Stimulated activated CD4-positive, alpha-beta T cell treated with anti-CD3 and anti-CD28 coated beads, Interleukin-4, amount 100 ng/mL, for 24 hours (primary cell): ENCODE measurements at places on chromosomes 1 and 21.
A peak's percentile ranks its signal among the peaks of the same experiment; 100 is the strongest.

GRCh38 chr1:12435639-12436344, 182.2 kb downstream of the DHRS3 start:
- DNase-seq = peak; percentile 68

- no peak for DNase-seq
These were observed 54.4 kb upstream of the WNT2B start for GRCh38 chr1:112454316-112454715.

- DNase-seq = no peak
These were observed 59.0 kb upstream of the IFFO2 start for GRCh38 chr1:19015476-19015875.

GRCh38 chr1:232986527-232986922, 36.1 kb downstream of the NTPCR start:
- DNase-seq = no peak

DNA sequence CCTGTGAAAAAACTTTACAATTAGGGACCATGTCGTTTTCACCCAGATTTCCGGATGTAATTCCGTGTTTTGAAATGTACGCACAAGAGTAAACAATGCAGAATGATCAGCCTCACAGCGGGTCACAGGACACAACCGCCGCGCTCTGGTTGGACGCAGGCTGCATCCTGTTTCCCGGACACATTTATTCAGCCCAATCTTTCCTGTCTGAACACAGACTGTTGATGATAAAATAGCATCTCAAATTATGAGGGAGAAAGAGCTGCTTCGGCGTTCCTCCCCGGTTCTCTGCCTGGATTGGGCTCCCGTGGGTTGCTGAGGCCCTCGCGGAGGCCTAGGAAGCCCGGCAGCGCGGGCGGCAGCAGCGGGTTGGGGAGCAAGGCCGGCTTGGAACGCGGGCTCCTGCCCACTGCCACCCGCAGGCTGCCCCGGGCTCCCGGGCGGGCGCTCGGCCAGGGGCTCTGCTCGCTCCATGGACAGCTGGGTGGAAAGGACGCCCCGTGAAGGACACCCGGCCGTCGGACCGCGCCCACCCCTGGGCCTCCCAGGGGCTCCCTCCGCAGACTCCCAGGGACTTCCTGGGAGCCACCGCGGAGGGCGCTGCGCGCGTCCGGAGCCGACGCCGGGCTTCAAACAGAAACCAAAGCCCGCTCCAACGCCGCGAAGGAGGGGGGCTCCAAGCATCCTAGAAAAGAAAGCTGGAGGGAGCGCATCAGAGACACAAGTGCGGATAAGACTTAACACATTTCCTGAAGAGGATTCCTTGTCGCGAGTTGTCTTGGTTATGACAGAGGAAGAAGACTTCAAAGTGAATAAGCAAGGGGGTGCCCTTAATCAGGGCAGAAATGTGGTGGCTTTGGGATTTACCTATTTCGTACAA, 122.3 kb downstream of the ESRRG start:
- no peak for DNase-seq

DNA sequence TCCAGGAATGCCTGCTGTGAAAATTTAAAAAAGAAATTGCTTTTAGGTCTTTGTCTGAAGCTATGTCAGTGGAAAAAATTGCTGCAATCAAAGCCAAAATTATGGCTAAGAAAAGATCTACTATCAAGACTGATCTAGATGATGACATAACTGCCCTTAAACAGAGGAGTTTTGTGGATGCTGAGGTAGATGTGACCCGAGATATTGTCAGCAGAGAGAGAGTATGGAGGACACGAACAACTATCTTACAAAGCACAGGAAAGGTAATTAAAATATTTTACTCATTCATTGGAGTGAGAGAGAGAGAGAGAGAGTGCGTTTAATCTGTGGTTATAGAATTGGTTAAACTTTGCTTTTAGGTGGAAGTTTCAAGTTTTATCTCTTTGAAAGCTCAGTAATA, 20.0 kb downstream of the CDC73 start:
- no peak for DNase-seq

DNA sequence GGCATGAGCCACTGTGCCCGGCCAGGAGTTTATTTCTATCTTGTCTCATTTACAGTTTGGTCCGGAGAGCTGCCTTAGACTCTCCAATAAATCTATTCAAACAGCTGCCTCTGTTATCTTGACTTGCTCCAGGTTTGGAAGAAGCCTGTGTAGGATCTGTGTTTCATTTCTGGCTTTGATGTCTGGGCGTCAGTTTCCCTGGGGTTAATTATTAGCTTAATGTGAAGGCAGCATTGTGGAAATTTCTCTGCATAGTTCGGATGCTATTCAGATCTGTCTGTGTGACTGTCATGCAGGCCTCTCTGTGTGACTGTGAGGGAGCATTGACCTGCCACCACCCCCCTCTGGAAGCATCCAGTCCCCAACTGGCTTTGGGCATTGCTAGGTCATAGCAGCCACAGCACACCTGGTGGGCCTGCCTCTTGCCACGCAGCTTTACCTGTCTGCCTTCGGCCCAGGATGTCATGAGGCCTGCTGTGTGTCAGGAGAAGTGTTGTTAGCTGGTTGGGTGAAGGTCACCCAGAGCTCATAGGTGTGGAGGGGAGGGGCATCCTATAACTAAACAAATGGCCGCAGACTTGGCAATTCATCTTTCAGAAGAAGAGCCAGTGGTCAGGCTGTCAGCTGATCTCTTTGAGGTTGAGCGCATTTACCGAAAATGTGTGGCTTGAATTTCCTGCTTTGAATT, 9.8 kb downstream of the IFNGR2 start:
- DNase-seq = no peak

GRCh38 chr21:38297871-38298270, 41.1 kb downstream of the KCNJ15 start:
- no peak for DNase-seq
